Hematopoietic multipotent progenitor cell treated with erythropoietin and hydrocortisone succinate and interleukin-3 and kit ligand, for 15 days (in vitro differentiated cells): ENCODE measurements at places on chromosomes 7 and 10.

DNA sequence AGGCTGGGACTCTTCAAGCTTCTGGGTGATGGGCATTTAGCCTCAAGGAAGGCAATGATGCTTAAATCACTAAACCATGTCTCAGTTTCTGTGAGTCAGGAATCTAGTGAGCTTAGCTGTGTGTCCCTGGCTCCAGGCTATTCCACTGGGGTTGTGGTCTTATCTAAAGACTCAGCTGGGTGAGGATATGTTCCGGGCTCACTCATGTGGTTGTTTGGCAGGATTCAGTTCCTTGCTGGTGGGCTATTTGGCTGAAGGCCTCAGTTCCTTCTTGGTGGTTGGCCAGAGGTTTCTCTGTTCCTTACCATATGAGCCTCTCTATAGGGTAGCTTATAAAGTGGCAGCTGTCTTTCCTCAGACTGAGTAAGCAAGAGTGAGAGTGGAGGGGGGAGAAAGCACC, 12.0 kb downstream of the EVX1 start:
- DNase-seq: no peak

DNA sequence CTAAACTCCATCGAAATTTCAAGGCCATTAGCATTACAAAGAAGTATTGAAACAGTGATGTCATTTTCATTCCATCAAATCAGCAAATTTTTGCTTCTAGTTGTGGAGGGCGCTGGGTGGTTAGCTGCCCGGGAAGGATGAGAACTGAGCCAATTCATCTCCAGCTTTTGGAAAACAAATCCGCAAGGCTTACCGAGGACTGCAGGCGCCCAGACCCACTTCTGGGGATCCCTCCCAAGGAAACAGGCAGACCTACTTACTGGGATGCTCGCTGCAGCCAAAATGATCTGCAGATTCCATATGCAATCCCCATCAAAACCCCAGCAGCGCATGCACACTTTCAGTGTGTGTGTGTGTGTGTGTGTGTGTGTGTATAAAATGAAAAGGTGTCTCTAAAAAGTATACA, 19.2 kb downstream of the TNRC18 start:
- no peak for DNase-seq

DNA sequence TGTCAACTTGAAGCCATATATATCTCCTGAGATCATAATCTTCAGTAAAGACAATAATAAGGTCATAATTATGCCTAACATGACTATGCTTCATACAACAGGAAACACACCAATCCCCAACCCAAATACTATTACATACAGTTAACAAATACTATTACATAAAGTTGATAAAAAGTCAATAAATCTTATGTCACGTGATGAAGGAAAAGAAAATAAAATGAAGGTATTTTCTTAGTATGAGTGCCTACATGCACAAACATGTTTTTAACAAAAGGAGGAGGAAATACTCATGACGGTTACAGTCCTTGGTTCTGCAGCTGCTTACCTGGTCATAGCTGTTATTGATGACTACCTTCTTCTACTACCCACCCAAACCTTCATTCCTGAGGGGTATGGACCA, 810.7 kb downstream of the PHTF2 start:
- no peak for DNase-seq

DNA sequence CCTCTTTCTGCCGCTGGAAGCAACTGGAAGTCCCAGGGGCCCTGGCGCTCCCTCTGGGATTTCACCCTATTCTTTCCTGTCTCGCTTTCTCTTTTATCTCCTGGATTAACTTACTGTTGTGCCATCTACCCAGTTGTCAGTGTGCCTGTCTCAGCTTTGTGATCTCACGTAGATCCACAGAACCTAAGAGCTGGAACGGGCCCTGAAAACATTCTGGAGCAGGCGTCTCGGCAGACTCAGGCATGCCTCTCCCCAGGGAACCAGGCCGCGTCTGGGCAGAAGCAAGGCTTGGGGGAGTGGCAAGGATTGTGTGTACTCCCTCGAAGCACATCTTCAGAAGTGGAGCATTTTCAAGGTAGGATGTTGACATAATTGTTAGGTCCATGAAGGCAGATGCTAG, 87.2 kb downstream of the KCNMA1 start:
- no peak for DNase-seq

DNA sequence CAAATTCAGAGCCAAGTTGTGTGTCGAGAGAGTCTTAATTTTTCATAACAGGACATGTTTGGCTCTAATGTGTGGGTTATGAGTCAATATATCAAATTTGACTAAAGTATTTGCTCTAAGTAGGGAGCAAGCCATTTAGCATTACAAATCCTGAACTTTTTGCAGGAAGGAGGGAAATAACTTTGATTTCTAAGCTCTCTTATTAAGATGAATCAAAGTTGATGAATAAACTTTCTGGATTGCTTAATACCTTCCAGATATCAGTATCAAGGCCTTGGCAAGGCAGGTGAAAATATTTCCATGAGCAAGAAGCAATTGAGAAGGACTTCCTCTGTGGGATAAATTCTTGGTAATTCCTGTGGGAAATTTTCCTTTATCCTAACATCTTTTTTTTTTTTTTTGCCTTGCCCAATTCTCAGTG, 258.8 kb downstream of the AHR start:
- no peak for DNase-seq
